ENCODE measurements at places on chromosomes 4 and X.

DNA sequence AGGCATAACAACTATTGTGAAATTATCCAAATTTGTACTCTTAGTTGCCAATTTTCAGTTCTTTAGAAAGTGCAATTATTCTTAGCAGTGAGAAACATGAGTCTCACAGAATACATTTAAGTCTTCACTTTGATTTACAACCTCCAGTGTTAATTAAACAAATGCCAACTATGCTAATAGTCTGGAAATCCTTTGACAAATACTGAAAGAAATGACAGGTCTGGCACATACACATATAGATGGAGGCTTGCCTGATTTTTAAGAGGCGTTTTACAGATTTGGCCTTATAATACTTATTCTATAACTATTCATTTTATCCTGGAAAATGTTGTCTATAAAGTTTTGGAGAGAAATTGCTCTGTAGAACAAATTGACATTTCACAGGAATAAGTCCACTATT, 320.1 kb downstream of the TRIML1 start:
- DNase-seq = no peak

DNA sequence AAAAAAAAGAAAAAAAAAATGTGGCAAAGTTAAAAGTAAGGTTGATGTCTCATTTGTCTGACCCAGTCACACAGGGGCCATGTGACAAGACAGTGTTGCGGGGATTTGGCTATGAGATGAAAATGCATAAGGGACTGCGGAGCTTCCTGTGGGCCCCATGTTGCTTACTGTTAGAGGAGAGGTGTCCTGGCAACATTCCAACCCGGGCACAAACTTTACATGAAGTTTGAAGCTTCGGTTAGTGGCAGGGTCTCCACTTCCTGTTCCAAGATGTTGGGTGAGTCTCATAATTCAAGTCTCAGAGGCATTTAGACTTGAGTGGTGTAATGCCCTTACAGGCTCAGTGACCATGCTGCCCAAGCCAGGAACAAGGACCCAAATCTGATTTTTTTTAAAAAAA, 111.3 kb downstream of the MAML3 start:
- no peak for DNase-seq

- no peak for DNase-seq
These were observed 28.0 kb upstream of the ZNF280C start for GRCh38 chrX:130296743-130297142.

DNA sequence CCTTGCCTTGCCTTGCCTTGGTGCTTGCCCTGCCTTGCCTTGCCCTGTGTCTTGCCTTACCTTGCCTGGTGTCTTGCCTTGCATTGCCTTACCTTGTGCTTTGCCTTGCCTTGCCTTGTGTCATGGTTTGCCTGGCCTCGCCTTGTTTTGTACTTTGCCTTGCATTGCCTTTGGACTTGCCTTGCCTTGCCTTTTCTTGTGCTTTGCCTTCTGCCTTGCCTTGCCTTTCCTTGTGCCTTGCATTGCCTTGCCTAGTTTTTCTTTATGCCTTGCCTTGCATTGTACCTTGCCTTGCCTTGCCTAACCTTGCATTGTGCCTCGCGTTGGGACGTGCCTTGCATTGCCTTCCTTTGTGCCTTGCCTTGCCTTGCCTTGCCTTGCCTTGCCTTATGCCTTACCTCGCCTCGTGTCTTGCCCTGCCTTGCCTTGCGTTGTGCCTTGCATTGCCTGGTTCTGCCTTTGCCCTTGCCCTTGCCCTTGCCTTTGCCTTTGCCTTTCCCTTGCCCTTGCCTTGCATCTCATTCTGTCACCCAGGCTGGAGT, 82.8 kb downstream of the TAB3 start:
- DNase-seq = no peak

DNA sequence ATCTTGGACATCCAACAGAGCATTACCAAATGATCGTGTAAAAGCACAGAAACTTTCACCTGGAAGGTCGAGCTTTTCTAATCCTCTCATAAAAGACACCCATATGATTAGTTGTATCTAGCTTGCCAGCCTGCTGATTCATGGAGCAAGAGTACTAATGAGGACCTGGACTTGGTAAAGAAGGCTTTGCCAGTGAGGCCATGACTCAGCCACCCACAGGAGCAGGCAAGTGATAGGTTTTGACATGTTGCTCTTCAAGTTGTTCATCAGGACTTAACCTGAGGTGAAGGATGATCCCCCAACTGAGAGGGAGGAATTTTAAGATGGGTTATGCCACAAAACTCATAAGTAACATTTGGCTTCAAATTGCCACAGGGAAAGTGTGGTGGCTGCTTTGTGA, 24.7 kb upstream of the EPGN start:
- DNase-seq = no peak

GRCh38 chrX:99719140-99719539, 690.9 kb downstream of the PCDH19 start:
- DNase-seq = no peak

DNA sequence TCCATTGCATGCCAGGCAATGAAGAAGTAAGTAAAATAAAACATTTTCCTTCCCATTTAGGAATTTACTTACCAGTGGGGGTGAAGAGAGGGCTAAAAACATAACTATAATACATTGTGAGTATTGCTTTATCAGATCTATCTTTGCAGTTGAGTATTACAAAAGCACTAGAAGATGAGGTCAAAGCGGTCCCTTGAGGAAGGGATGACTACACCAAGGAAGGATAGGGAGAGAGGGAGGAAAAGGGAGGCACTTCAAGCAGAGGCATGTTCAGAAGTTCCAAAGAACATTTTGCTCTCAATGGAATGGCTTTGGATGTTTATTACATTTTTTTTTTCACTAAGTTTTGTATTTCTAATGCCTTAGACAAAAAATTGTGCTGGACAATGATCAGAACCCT, 127.8 kb downstream of the TET2 start:
- no peak for DNase-seq

- DNase-seq = no peak
These were observed 127.8 kb upstream of the METTL14 start for GRCh38 chr4:118557298-118557851.

DNA sequence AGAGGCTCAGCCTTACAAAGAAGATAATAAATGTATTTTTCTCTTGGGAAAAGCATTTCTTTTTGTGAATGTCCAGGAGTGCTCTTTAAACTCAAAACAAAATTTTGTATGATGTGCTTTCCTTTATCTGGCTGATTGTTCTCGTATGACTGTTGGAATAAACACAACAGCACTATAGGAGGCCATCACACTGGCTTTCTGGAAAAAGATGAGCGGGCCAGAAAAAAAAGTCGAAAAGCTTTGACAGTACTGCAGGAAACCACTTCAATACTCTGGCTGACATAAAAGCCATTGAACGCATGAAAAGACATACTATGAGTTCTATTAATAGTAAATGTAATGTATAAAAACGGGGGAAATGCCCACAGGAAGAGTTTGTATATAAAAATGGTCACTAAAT, 64.7 kb upstream of the CTSO start:
- DNase-seq = no peak

GRCh38 chrX:1466232-1466661, 13.5 kb upstream of the ASMTL start:
- no peak for DNase-seq

GRCh38 chr4:65738134-65738533, 67.8 kb upstream of the EPHA5 start:
- no peak for DNase-seq

- no peak for DNase-seq
These were observed 10.3 kb downstream of the LAP3 start for GRCh38 chr4:17587094-17587822.

DNA sequence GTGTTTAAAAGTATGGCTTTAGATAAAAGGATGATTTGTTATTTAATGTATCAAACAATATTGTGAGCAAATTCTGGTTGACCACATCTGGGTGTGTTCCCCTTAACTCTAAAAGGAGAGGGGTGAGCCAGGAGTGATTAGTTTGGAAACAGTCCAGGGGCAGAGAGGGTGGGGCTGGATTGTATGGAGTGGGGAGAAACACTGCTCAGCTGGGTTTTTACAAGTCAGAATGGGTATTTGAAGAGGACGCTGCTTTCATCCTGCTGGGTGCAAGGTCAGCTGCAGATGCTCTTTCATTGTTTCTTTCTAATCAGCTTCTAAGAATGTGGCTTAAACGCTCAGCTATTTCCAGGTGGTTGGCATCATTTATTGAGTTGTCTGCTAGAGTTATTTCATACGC, 82.8 kb upstream of the LIMCH1 start:
- DNase-seq = no peak

DNA sequence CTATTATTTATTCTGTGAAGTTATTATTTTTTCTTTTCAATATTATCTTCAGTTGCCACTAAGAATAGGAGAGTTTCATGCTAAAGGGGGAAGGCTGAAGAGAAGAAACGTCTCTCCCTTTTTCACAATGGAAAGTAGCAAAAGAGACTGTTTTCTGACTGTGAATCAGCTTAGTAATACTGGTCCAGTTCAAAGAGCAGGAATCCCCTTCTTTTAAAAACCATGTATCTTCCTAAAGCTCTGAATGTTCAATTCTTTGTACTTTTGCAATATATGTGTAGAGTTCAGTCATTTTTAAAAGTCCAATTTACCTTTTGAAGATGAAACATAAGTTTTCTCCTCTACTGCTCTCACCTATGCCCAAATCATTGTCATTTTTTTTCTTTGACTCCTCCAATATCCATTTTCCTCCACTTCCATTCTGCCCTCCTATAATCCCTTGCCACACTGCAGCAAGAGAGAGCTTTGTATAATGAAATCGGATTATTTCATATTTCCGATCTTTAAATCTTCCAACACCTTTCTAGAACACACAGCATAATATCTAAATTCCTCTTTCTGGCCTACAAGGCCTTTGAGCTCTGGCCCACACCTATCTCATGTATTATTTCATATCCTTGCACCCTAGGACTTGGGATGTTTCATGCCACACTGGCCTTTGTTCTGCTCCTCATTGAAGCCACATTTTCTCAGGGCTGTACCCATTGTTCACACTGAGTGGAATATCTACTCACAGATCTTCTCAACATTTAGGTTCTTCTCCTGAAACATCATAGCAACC, 195.3 kb downstream of the CAMK2D start:
- no peak for DNase-seq

GRCh38 chr4:170278460-170278859, 188.7 kb upstream of the AADAT start:
- no peak for DNase-seq

- DNase-seq = no peak
These were observed 6.2 kb downstream of the RAB40A start for GRCh38 chrX:103513067-103513466.

Data from activated T-helper 9 cell treated with anti-CD3 and anti-CD28 coated beads, Interleukin-2, amount 50 U/mL, for 16 hours (primary cell).